ENCODE measurements at places on chromosomes 3 and 15. TPM values are rescaled to one million over a fixed set of nuclear protein-coding genes. Genes with fewer than 3 reads are reported as not detected.

GRCh38 chr3:55486101-55486856 is 827 bp downstream of the WNT5A start:
- DNase-seq: peak; percentile 83

GRCh38 chr15:101611580-101612299 is 40.4 kb downstream of the TM2D3 start:
- no peak for DNase-seq

ATP13A5 gene
- not detected for total RNA-seq

LDHAL6B gene
- not detected for total RNA-seq

- DNase-seq: no peak
Measured at GRCh38 chr15:42092398-42093318, 1.7 kb downstream of the PLA2G4D start.

DNA sequence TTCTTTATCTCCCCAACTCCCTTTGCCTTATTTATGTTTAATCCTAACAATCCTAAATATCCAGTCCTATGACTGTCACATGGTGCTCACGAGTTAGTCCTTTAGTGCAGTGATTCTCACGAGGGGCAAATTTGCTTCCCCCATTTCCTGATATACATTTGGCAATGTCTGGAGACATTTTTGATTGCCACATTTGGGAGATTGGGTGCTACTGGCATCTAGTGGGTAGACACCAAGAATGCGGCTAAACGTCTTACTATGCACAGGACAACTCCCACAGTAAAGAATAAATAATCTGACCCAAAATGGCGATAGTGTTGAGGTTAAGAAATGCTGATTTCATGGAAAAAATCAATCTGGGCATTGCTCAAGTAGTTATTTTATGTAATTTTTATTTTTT is 466.5 kb downstream of the ROBO2 start:
- no peak for DNase-seq

DNA sequence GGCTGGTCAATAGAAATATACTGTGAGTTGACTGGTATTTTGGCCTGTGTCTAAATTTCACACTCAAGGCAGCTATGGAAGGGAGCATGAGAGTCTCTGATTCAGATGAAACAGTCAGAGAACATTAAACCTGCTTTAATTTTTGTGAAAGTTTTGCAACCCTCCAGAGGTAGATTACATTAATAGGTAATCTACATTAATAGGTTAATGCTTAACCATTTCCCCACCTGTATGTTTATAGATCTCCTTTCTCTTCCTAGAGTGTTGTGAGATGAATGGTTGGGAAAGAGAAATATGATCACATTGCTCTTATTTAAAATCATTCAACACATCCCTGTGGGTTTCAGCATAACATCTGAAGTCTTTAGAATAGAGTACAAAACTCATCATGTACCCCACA is 586.9 kb upstream of the DPPA4 start:
- no peak for DNase-seq

NOX5 gene
- not detected for total RNA-seq

- DNase-seq: no peak
Measured at GRCh38 chr3:144831955-144832716, 860.5 kb downstream of the DIPK2A start.

GRCh38 chr3:122307094-122307687 is 17.9 kb upstream of the CSTA start:
- DNase-seq: no peak

Measured in Right ventricle myocardium inferior (tissue), 1 donor.